ENCODE measurements at places on chromosomes 7 and 10.

DNA sequence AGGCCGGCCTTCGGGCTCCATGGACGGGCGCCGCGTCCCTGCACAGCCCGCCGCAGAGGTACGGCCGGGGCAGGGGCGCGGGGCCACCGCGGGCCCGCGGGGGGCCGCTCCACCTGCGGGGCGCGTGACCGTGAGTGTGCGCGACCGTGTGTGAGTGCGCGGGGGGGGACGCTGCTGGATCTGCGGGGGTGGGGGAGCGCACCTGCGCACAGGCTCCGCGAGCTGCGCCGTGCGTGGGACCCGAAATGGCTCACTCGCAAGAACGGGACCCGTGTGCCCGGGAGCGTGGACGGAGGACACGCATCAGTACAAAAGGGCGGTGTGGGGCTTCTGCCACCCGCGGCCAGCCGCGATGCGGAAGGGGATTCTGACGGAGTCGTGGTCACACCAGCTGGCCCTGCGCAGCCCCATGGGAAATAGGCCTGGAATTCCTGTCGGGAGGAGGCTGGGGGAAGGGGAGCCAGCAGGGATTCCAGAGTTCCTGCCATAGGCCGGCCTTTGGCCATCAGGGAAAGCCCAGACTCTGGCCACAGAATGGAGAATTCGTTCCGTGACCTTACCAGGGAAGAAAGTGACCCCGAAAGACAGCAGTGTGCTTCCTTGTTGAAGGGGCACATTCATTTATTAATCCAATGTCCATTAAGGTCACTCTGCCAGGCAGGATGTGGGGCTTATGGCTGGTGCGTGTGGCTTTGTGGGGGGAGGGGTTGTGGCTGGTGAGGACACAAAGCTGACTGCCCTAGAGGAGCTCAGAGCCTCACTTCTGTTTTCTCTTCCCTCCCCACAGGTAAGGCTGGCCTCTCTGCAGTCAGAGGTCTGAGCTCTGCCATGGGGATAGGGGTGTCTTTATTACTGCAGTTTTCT lies 494 bp downstream of the REPIN1 start:
- DNase-seq = peak; percentile 74

DNA sequence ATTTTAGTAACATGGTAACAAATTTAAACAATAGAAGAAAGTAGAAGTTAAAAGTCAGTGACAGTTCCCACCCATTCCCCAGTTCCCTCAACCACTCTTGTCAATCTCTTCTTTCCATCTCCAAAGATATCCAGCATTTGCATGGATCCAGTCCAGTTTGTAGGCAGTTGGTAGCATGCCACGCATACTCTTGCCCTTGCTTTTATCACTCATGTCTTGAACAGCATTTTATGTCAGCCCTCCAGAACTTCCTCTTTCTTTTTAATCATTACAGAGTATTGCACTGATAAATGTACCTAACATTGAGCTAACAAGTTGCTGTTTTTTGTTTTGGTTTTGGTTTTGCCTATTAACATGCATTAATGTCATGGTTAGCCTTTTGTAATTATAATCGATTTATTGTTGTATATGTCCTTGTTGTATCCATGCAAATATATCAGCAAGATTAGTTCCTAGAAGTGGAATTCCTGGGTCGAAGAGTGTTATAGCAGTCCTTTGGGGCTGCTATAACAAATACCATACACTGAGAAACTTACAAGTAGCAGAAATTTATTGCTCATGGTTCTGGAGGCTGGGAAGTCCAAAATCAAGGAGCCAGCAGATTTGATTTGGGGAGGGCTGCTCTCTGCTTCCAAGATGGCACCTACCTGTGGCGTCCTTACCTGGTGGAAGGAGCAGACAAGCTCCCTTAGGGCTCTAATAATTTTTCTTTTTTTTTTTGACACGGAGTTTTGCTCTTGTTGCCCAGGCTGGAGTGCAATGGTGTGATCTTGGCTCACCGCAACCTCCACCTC lies 25.7 kb downstream of the CHST3 start:
- no peak for DNase-seq

GRCh38 chr10:13352519-13352918 lies 4.4 kb upstream of the SEPHS1 start:
- no peak for DNase-seq

- peak; percentile 49 for DNase-seq
Observed at GRCh38 chr7:4386190-4386589, 295.9 kb upstream of the FOXK1 start.

DNA sequence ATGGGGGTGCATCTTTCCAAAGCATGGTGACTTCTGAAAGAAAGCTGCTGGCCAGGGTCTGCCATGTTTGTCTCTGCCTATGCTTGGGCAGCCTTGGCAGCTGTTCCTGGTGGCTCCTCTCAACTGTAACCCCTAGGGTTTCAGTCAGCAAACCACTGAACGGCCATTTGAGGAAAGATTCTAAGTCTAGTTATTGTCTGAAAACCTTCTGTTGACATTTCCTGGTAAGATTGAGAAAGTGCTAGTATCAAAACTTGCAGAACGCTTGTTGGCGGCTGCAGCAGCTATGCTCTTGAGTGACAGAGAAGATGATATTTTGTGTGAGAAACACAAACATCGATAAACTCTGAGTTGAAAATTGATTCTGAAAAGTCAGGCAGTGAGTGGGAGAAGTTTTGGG lies 523.1 kb downstream of the LRMDA start:
- DNase-seq = no peak

- no peak for DNase-seq
Observed at GRCh38 chr10:7046615-7047014, 364.2 kb downstream of the SFMBT2 start.

- DNase-seq = no peak
Observed at GRCh38 chr10:35007858-35008301, 82.3 kb downstream of the CUL2 start.

DNA sequence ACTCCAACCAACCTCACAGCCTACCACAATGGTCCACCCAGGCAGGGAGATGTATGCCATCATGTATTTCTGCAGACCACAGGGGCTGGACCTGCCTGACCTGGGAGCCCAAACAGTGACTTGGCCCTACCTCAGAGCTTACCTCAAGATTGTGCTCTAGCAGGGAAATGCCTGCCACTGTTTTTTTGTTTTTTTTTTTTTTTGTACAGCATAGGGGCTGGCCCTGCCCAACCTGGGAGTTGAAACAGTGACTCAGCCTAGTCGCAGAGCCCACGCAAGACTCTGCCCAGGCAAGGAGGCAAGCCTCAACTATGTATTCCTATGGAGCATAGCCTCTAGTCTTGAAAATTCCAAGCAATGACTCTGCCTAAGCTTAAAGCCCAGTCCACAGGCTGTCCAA lies 39.3 kb upstream of the CDK6 start:
- DNase-seq = no peak

DNA sequence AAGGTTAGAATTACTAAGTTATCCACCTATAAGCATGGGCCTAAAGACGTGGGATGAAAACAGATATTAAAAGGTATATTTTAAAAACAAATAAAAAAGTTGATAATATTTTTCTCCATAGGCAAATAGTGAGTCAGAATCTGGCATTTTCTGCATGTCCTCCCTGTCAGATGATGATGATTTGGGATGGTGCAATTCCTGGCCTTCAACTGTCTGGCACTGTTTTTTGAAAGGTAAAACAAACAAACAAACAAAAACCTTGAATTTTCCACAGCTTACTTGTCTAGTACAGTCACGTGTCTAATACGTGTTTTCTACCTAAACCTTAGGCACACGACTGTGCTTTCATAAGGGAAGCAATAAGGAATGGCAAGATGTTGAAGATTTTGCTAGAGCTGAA lies 17.4 kb downstream of the HBP1 start:
- no peak for DNase-seq

GRCh38 chr10:88333248-88333630 lies 249.9 kb downstream of the RNLS start:
- DNase-seq = no peak

- DNase-seq = no peak
Observed at GRCh38 chr7:70674571-70675010, 457.4 kb upstream of the GALNT17 start.

DNA sequence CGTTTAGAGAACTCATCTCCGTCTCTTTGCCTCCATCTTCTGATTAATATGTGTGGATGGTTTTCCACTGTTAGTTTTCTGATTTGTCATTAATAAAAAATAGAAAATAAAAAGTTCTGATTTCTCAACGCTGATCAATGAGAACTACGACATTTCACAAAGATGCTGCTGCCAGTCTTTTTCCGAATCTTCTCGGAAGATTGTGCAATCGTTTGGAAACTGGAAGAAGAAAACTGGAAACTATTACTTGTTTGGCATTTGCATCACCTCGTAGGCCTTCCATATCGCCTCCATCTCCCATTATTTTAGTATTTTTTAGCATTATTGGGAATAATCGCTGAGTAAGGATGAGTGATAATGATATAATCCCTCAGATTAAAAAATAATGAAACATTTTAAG lies 123.2 kb upstream of the KLF6 start:
- DNase-seq = no peak

GRCh38 chr10:1933215-1933614 lies 195.9 kb upstream of the ADARB2 start:
- DNase-seq = no peak

DNA sequence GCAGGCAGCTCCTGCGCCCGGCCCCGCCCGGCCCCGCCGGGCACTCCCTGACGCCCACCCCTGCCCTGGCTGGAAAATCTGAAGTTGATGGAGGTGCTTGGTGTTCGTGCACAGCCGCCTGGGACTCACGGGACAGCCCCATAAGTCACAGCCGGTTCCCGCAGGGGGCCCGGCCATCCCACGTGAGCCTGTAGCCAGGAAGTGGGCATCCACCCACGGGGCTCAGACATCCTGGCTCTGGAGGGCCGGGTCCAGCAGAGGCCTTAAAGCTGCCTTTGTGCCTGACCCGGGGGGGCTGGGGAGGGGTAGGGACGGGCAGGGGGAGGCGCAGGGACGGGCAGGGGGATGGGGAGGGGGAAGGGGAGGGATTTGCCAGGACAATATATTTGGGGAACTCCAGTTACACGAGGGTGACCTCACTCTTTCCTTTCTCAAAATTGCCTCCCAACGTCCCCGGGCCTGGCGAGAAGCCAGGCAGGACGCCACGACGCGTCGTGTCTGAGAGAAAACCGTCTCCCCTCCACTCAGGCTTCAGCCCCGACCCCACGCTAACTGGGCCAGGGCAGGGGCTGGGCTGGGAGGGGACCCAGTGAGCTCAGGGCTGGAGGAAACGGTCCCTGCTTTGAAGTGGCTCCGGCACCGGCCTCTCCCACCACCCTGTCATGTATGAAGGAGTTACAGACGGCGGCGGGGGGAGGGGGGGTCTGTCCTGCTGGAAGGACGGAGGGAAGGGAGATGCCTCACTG lies 82.1 kb upstream of the PDGFA start:
- no peak for DNase-seq

DNA sequence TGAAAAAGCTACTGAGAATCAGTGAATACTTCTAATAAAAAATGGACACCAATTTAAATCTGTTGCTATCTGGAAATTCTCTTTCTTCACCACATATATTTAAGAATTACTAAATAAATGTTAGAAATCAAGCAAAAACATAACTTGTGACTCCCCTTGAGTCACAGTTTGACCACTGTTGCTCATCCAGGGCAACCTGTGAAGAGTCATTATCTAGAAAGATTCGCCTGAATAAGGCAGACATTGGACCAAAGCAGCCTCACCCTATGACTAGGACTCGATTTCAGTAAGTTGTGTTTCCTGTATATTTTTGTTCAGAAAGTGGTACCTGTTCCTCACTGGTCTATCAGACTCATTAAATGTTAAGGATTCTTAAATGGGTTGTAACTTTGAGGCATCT lies 572.4 kb downstream of the ATRNL1 start:
- DNase-seq = no peak

DNA sequence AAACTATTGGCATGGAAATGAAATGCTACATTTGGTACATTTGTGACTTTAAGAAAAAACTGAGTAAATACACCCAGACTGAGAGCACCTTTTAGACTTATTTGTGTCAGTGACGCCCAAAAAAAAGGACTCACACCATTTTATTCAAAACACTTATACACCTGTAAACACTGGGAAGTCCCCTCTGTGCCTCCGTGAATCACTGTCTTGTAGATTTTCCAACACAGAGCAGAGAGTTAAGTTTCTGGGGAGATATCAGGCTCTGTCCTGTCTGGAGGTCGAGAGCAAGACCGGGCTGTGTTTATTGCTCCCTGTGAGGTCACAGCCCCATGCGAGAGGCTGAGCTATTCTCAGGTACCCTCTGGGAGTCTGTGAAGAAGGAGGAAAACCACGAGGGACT lies 60.7 kb upstream of the TM9SF3 start:
- DNase-seq = no peak

DNA sequence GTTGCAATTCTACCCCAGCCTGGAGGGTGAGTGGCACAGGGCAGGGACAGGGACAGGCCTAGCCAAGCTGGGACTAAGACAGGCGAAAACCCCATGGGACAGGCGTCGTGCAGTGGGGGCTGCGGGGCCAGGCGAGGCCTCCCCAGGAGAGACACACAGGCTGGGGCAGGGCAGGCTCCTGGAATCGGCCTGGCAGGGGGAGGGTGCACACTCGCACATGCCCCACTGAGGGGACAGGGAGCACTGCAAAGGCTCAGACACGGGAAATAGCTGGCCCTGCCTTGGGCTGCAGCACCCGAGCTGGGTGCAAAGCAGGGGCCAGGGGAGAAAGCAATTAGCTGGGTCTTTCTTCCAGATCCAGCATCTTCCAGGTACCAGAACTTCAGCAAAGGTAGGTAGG lies 10.4 kb downstream of the LAT2 start:
- DNase-seq = no peak

DNA sequence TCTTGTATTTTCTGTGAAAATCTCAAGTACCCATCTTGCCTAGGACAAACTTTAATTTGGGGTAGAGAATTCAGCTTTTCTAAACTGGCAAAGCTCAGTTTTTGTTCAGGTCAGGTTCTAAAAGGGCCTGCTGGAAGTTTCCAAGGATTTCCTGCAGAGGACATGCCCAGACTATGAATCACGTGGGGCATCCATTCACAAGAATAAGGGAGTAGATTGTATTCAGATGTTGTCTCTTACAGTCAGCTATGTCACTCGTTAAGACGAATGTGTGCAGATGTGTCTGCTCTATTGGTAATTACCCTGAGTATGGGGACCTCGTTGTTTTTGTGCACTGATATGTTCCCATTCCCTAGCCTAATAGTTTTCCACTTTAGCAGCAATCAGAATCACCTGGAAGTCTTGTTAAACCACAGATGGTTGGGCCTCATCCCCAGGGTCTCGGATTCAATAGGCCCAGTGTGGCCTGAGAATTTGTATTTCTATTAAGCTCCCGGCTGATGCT lies 81.0 kb upstream of the ITPRID1 start:
- no peak for DNase-seq

GRCh38 chr7:117053432-117053831 lies 100.1 kb downstream of the ST7 start:
- no peak for DNase-seq

DNA sequence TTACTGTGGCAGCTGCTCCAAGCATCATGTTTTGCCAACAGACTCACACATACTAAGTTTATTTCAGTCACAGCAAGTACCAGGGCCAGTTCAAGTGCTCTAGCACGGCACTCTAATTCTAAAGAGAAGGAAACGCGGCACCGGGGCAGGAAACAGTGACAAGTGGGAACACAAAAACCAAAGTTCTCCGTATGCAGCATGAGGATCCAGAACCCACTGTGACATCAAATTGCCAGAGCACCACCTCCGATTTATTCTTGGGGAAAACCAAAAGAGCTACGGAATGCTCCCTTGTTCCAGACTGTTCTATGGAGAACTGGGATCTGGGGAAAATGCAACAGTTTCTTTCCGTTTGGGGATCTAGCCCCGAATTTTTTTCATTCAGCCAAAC lies 448 bp upstream of the PTER start:
- DNase-seq = no peak

GRCh38 chr10:13505052-13505680 lies 23.6 kb downstream of the BEND7 start:
- no peak for DNase-seq

- DNase-seq = no peak
Observed at GRCh38 chr7:95205665-95206225, 118.6 kb downstream of the PON1 start.

- DNase-seq = no peak
Observed at GRCh38 chr10:34262985-34263384, 552.1 kb downstream of the PARD3 start.

Data from NCI-H146 (cell line).